ENCODE measurements at places on chromosomes 11 and 22. TPM values are rescaled to one million over a fixed set of nuclear protein-coding genes. Genes with fewer than 3 reads are reported as not detected.

Gene LYVE1
- total RNA-seq: 30.8 TPM

Gene CEP126
- total RNA-seq: 8.1 TPM

Gene CD6
- total RNA-seq: 4.2 TPM

DNA sequence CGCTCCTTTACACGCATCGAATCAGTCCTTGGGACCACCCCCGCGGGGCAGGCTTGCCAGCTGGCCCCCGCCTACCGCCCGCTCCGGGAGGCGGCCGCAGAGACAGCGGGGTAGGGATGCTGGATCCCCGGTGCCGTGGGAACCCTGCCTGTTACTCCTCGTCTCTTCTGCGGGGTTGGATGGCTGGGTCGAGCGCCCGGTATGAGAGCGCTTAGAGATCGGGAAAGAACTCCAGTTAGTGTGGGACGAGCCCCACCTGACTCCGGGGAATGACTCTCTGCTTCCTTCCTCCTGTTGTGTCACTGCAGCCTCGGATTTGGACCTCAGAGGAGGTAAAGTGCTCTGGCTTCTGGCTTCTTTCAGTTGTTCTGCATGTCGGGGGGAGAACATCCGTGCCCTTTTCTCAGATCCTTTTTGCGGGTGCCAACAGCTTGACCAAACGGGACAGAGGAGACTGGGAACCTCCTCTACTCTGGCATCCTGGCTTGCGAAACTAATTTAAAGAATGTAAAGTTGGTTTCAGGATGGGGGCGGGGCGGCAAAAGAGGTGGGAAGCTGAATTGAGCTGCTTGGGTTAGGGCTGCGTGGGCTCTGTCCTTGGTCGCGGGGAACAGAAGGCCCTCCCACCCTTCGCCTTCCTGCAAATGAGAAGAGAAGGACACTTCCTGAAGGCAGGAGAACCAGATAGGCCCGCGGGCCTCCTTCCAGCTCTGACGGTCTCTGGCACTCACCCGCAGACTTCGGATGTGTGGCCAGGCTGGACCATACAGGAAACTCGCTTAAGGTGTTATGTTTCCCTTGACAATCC, 938 bp downstream of the LAYN start:
- DNase-seq: peak; percentile 54

GRCh38 chr11:32987851-32988250, 27.8 kb upstream of the DEPDC7 start:
- no peak for DNase-seq

- DNase-seq: no peak
Observed at GRCh38 chr11:77409046-77409445, 64.8 kb downstream of the PAK1 start.

DNA sequence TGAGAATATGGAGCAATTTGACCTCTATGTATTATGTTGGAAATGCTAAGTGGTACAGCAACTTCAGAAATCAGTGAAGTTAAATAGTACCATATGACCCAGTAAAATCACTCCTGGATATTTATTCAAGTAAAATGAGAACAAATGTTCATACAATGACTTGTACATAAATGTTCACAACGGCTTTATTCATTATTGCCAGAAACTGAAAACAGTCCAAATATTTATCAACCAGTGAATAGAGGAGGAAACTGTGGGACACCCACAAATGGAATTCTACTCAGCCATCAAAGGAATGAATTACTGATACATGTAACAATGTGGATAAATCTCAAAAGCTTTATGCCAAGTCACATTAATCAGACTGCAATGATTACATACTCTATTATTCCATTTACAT, 416.3 kb downstream of the AASDHPPT start:
- DNase-seq: no peak

GRCh38 chr11:40280159-40281051, 1179.0 kb downstream of the LRRC4C start:
- DNase-seq: no peak

Gene OR51F1
- not detected for total RNA-seq

Gene ARFGAP2
- total RNA-seq: 105 TPM

Gene RFPL1
- total RNA-seq: not detected

GRCh38 chr11:104046331-104046730, 9.9 kb downstream of the DDI1 start:
- DNase-seq: no peak

GRCh38 chr11:103927535-103927934, 108.9 kb upstream of the DDI1 start:
- DNase-seq: no peak

- DNase-seq: no peak
Observed at GRCh38 chr11:93700830-93701229, 39.3 kb downstream of the CEP295 start.

- DNase-seq: no peak
Observed at GRCh38 chr11:62132191-62132590, 8.4 kb downstream of the INCENP start.

GRCh38 chr11:129117595-129118350, 74.4 kb downstream of the ARHGAP32 start:
- DNase-seq: peak; percentile 48

Gene MLC1
- 0.34 TPM for total RNA-seq

GRCh38 chr11:78377625-78378418, 39.8 kb downstream of the GAB2 start:
- no peak for DNase-seq

DNA sequence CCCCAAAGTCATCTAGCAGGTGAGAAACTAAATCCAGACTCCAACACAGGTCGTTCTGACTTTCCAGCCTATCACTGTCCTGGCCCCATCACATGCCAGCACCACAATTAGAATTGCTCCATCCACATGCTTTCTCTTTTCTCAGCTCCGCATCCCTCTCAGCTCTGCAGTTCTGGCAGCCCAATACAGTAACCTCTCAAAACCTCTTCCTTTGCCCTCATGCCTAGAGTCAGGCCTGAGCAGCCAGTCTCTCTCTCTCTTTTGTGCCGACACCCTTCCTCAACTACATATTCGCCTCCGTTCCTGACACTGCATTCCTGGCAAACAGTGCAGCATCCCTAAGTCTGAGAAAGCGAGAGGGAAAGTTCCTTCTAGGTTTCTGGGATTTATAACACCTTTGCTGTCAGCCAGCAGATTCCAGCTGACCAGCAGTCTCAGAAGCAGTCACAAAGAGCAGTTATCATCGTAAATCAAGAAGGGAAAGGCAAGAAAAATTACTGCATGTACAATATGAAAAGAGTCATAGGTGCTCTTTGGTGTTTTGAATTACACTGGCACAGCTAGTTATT, 258.0 kb downstream of the FAT3 start:
- no peak for DNase-seq

- no peak for DNase-seq
Observed at GRCh38 chr11:18498039-18498438, 28.7 kb downstream of the TSG101 start.

- DNase-seq: no peak
Observed at GRCh38 chr11:118619444-118620197, 12.2 kb downstream of the PHLDB1 start.

Gene MISFA
- 5.9 TPM for total RNA-seq

Gene RIC3
- total RNA-seq: 60.8 TPM

GRCh38 chr11:3861683-3862082, 6.2 kb downstream of the STIM1 start:
- no peak for DNase-seq

GRCh38 chr11:2713661-2714462, 14.1 kb upstream of the KCNQ1OT1 start:
- no peak for DNase-seq

DNA sequence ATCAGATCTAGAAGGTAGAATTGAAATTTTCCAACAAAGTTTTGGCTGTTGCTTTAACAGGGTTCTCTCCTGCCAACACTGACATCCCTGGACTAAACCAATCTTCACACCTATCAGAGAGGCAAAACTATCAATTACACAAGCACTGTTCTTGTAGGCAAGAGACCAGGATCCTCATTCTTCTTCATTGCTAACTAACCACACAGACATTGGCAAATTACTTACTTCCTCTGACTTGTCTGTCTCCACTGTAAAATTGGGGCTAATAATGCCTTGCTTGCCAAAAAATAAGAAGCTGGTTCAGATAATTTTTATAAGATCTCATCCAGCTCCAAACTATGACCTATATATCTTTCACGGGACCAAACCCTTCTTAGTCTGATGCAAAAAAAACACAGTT, 93.8 kb upstream of the DDI1 start:
- no peak for DNase-seq

Gene RPS19BP1
- 43.2 TPM for total RNA-seq

- DNase-seq: no peak
Observed at GRCh38 chr11:133907216-133907615, 49.6 kb downstream of the IGSF9B start.

Gene IL10RA
- 22.4 TPM for total RNA-seq

- no peak for DNase-seq
Observed at GRCh38 chr11:78100261-78100660, 20.6 kb upstream of the NDUFC2 start.

Gene FOLR1
- 1.7 TPM for total RNA-seq

GRCh38 chr11:85810521-85810870, 445 bp downstream of the SYTL2 start:
- DNase-seq: no peak

DNA sequence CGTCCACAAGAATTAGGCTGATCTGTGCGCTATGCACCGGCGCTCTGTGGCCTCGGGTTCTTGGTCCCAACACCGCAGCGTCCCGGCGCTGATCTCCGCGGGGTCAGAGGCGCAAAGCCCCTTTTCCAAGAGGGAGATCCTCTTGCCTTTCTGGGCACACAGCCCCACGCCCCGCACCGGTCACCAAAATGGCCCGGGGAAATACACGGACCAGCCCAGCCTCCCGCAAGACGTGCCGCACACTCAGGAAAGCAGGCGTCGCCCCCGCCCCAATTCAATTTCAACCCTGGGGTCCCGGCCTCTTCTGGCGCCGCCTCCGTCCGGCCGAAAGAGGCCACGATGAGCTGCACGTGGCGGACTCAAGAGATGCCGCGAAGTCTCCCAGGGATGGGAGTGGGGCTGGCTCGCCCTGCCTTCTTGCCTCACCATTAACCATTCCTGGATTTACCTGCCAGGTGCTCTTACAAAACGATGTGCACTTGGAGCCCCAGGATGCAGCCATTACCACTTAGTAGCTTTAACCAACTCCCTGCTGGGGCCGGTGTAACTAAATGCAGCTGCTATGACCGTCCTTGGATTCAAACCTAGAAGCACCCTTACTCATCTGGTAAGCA, 10.5 kb downstream of the PIWIL3 start:
- no peak for DNase-seq

- no peak for DNase-seq
Observed at GRCh38 chr11:120815319-120816100, 208.4 kb upstream of the TBCEL start.

DNA sequence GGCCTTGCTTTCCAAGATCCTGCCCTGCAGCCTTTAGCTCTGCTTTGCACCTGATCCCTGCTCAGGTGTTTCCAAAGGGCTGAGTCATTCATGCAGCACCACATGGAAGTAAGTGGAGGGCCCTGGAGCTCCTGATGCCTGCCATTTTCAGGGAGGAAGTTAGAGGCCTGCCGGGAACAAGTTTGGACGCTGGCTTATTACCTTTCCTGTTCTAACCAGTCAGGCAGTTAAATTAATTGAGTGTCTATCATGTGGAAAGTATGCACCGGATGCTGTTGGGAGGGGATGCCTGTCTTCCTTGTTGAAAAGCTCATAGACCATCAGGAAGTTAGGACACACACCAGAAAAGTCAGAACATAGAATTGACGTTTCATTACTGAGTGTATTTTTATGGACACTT, 73.7 kb upstream of the PLET1 start:
- peak; percentile 66 for DNase-seq

DNA sequence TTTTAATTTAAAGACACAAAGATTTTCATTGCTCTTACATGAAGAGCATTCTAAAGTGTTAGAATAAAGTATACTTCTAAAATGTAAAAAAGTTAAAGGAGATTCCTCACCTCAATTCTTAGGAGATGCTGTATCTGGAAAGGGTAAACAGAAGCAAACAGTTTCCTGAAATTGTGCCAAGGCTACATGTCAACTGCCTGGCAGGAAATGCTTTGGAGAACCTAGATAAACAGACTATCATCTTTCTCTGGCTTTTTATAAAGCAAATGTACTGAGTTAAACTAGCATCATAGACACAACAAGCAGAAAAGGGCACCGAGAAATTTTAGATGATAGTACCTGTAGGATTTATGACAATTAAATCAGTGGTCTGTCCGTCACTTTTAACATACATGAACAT, 24.7 kb upstream of the AKIP1 start:
- no peak for DNase-seq

Gene SLC25A45
- 9.4 TPM for total RNA-seq

- DNase-seq: peak; percentile 40
Observed at GRCh38 chr11:12179531-12179930, 69.1 kb downstream of the MICAL2 start.
